Activated naive CD4-positive, alpha-beta T cell treated with anti-CD3 and anti-CD28 coated beads for 36 hours (primary cell): ENCODE measurements at places on chromosomes 4 and X. TPM values are rescaled to one million over a fixed set of nuclear protein-coding genes. Genes with fewer than 3 reads are reported as not detected.

GRCh38 chr4:87014284-87014782 is 79.5 kb downstream of the AFF1 start:
- DNase-seq, result no peak
- no peaks in the 10 kb centered on the region for H3K27me3 ChIP-seq
- H3K36me3 ChIP-seq, result no peaks in the 10 kb centered on the region
- no peak overlapping the region for H3K27ac ChIP-seq
- no peak overlapping the region for H3K4me3 ChIP-seq

GRCh38 chr4:53068755-53069330 is 206.7 kb downstream of the RASL11B start:
- no peak overlapping the region for H3K27ac ChIP-seq
- H3K36me3 ChIP-seq, result peaks cover 31% of the 10 kb centered on the region
- no peaks in the 10 kb centered on the region for H3K4me1 ChIP-seq
- no peak overlapping the region for H3K4me3 ChIP-seq
- no peak for DNase-seq

DNA sequence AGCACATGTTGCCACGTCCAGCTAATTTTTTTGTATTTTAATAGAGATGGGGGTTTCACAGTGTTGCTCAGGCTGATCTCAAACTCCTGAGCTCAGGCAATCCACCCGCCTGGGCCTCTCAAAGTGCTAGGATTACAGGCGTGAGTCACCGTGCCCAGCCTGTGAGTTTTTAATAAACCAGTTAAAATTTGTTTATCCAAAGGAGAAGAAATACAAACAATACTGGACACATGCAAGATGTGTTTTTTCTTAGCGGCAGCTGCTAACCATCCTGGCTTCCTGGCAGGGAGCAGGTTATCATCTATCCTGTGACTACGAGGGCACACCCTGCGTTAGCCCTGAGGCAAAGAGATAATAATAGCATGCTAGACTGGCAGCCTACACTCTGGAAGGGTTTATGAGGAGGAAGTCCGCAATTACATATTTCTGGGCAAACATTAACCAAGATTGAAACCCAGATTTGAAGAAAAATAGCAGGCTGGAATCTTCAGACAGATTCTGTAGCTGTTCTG is 191.4 kb downstream of the SPRY1 start:
- H3K27ac ChIP-seq, result no peak overlapping the region
- no peaks in the 10 kb centered on the region for H3K4me1 ChIP-seq
- no peak for DNase-seq
- no peak overlapping the region for H3K4me3 ChIP-seq
- no peaks in the 10 kb centered on the region for H3K36me3 ChIP-seq
- H3K27me3 ChIP-seq, result no peaks in the 10 kb centered on the region

Gene TMPRSS11B
- not detected for total RNA-seq

Gene FNIP2
- 10.1 TPM for total RNA-seq

DNA sequence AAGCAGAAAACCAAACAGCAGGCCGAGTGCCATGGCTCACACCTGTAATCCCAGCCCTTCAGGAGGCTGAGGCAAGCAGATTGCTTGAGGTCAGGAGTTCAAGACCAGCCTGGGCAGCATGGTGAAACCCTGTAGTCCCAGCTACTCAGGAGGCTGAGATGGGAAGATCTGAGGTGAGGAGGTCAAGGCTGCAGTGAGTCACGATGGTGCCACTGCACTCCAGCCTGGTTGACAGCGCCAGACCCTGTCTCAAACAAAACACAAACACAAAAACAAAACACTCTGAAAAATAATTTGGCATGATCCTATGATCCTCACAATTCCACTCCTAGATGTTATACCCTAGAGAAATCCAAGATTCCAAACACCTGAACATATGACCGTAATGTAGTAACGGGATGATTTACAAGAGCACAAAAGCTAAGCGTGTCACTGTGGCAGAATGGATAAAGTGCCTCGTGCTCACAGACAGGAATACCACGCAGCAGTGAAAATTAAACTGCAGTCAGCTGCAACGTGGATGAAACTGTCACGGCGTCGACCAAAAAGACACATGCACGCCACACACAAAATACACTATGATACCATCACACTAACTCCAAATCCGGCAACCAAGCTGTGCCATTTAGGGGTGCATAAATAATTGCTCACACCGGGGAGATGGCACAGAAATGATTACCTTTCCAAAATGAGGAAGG is 1.7 kb downstream of the NELFA start:
- no peak for DNase-seq
- no peaks in the 10 kb centered on the region for H3K27me3 ChIP-seq
- H3K27ac ChIP-seq, result no peak overlapping the region
- H3K4me3 ChIP-seq, result peak overlapping the region; percentile 85
- peaks cover 18% of the 10 kb centered on the region for H3K36me3 ChIP-seq

GRCh38 chr4:33477715-33478114 is 2757.5 kb downstream of the PCDH7 start:
- DNase-seq, result no peak
- H3K36me3 ChIP-seq, result no peaks in the 10 kb centered on the region
- H3K27me3 ChIP-seq, result no peaks in the 10 kb centered on the region
- no peak overlapping the region for H3K27ac ChIP-seq

GRCh38 chr4:173281406-173282255 is 52.5 kb downstream of the HMGB2 start:
- DNase-seq, result no peak
- no peaks in the 10 kb centered on the region for H3K27me3 ChIP-seq
- no peak overlapping the region for H3K27ac ChIP-seq
- H3K36me3 ChIP-seq, result peaks cover 24% of the 10 kb centered on the region
- no peaks in the 10 kb centered on the region for H3K4me1 ChIP-seq

Gene SNX25
- 11.0 TPM for total RNA-seq

DNA sequence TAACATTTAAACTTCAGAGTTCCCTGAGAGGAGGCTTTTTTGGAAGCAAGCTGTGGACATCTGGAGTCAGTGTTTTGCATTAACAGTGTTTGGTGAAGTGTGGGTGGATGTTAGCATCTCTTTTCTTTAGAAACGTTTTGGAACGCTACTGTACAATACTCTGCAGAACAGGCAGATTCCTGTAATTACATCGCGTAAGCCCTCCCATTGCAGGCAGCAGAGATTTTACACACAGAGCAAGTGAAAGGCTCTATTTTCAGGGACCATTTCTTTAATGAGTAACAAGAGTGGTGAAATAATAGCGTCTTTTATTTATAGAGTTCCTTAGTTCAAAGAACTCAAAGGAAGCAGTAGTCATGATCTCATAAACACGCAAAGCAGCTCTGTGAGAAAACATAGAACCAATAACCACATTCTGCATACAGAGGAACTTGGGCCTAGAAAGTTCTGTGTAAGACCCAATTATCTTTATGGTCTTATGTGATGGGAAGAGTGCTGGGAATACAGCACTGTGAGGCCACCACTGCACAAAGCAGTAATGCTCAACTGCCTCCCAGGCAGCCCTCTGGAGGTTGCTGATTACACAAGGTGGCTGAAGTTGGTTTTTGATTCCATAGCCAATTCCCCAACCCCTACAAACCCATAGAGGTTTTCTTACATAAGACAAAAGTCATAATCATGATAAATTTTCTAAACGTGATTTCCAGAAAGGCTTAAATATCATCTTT is 298.7 kb upstream of the EPHA5 start:
- no peaks in the 10 kb centered on the region for H3K36me3 ChIP-seq
- no peak overlapping the region for H3K27ac ChIP-seq
- H3K4me1 ChIP-seq, result no peaks in the 10 kb centered on the region
- H3K27me3 ChIP-seq, result no peaks in the 10 kb centered on the region
- no peak overlapping the region for H3K4me3 ChIP-seq
- DNase-seq, result no peak

GRCh38 chrX:145856181-145856580 is 38.6 kb downstream of the SLITRK2 start:
- H3K27me3 ChIP-seq, result no peaks in the 10 kb centered on the region
- H3K36me3 ChIP-seq, result no peaks in the 10 kb centered on the region
- H3K4me1 ChIP-seq, result no peaks in the 10 kb centered on the region

DNA sequence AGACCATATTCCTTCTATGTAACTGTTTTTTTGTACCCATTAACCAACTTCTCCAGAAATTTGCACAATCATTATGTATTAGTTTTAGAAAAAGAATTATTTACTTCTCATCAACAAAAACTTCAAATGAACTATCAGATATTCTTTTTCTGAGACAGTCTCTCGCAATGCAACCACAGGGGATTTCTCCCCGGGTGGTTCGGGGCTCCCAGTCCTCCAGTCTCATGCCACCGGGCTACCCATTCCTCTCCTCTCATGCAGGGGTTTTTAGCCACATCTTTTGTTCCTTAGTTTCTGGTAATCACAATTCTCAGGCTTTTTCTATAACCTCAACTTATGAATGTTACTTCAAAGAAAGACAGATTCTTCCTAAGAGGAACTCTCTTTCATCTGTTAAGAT is 46.6 kb upstream of the CLNK start:
- no peak for DNase-seq
- H3K36me3 ChIP-seq, result no peaks in the 10 kb centered on the region
- no peak overlapping the region for H3K4me3 ChIP-seq
- H3K27me3 ChIP-seq, result no peaks in the 10 kb centered on the region
- H3K4me1 ChIP-seq, result peaks cover 39% of the 10 kb centered on the region

DNA sequence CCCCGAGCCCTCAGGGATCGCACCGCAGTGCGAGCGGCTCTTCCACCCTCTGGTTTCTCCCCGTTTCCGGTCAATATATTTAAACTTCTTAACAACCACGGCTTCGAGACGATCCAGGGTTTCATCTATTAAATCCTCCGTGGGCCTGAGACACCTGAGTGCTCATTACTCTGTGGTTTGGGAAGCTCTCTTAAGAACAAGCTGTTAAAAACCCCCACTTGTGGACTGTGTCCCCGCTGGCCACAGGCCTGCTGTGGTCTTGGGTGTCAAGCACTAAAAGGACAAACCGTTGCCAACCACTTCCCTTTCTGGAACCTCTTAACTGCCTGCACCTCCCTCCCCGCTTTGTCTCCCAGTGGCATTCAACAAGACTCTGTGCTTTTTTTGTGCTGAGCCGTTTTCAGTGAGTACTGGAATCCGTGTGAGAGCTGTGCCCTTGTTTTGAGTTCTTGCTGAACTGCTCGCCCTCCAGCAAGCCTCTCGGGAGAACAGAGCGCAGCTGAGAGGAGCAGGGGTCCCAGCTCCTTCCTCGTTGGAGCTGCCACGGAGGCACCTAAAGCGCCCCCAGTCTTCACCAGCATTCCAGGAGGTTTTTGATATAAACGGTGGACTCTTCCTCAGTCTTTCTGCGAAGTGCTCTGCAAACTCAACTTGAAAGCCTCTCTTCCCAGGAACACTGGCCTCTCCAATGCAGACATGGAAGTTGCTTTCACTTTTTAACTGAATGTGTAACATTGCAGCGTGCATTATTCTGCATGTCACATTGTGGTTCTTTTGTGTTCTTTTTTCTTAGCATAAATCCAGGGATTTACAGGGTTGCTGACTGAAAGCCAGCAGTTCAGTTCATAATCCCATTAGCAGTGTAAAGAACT is 691 bp upstream of the IGFBP7 start:
- peaks cover 11% of the 10 kb centered on the region for H3K4me1 ChIP-seq
- H3K36me3 ChIP-seq, result no peaks in the 10 kb centered on the region
- peaks cover 59% of the 10 kb centered on the region for H3K27me3 ChIP-seq
- H3K27ac ChIP-seq, result no peak overlapping the region
- no peak for DNase-seq

GRCh38 chr4:67522851-67523671 is 22.2 kb downstream of the CENPC start:
- H3K4me1 ChIP-seq, result peaks cover 70% of the 10 kb centered on the region
- H3K4me3 ChIP-seq, result peak overlapping the region; percentile 10
- H3K27me3 ChIP-seq, result no peaks in the 10 kb centered on the region
- no peak for DNase-seq

- no peak overlapping the region for H3K4me3 ChIP-seq
- H3K4me1 ChIP-seq, result no peaks in the 10 kb centered on the region
Measured at GRCh38 chr4:52376132-52376704, 282.9 kb downstream of the USP46 start.

GRCh38 chrX:56343219-56343618 is 111.1 kb downstream of the KLF8 start:
- peaks cover 47% of the 10 kb centered on the region for H3K4me1 ChIP-seq
- no peak for DNase-seq
- no peak overlapping the region for H3K27ac ChIP-seq
- peaks cover 1% of the 10 kb centered on the region for H3K36me3 ChIP-seq
- no peak overlapping the region for H3K4me3 ChIP-seq

GRCh38 chr4:121792966-121793365 is 8.2 kb upstream of the EXOSC9 start:
- no peak overlapping the region for H3K4me3 ChIP-seq
- no peak overlapping the region for H3K27ac ChIP-seq
- H3K27me3 ChIP-seq, result peaks cover 4% of the 10 kb centered on the region
- no peak for DNase-seq
- H3K4me1 ChIP-seq, result peaks cover 11% of the 10 kb centered on the region
- H3K36me3 ChIP-seq, result no peaks in the 10 kb centered on the region

Gene ALB
- total RNA-seq, result not detected

- H3K4me1 ChIP-seq, result peaks cover 86% of the 10 kb centered on the region
- no peaks in the 10 kb centered on the region for H3K27me3 ChIP-seq
- H3K36me3 ChIP-seq, result peaks cover 46% of the 10 kb centered on the region
- no peak overlapping the region for H3K4me3 ChIP-seq
- peak overlapping the region; percentile 66 for H3K27ac ChIP-seq
- DNase-seq, result no peak
Measured at GRCh38 chr4:153476829-153477574, 10.8 kb downstream of the TMEM131L start.

Gene APEX2
- 36.3 TPM for total RNA-seq

DNA sequence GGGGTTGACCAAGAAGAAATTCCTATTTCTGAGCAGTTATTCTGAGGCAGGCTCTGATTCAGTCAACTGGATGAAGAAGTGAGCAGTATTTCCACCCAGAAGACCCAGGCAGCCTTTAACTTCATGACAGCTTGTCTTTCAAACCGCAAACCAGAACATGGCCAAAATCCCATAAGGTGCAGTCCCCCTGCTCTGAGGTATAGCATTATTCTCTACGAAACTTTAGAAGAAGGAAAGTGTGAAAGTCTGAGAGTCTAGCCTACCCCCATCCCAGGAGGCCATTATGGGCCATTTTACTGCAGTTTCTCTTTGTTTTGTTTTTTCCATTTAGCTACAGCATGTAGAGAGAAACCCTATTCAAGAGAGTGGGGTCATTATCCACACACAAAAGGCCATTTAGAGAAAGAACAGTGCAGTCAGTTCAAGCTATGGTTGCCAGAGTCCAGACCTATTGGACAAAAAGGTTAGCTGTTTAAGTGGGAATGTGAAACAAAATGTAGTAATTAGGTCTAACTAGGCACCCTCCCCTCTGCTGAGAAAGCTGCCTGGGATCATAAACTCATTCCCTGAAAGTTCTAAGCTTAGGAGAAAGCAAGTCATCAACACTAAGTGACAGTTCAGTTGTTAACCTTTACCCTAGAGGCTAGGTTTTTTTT is 52.1 kb upstream of the RASGEF1B start:
- no peaks in the 10 kb centered on the region for H3K4me1 ChIP-seq
- H3K27me3 ChIP-seq, result no peaks in the 10 kb centered on the region
- no peak overlapping the region for H3K4me3 ChIP-seq

DNA sequence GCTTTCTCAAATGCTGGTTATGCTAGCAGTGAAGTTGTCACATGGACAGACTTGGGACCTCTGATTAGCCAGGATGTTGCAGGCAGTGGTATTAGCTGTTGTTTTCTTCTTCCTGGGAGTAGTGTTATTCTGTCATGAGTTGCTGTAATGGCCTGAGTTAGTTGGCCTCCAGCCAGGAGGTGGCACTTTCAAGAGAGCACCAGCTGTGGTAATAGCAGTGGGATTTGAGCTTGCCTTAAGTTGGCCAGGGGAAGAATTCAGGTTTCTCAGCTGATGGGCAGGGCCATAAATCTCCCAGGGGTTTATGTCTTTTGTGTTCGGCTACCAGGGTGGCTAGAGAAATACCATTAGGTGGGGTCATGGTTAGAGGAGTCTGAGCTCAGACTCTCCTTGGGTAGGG is 132.6 kb downstream of the GLUD2 start:
- no peak overlapping the region for H3K27ac ChIP-seq
- no peak overlapping the region for H3K4me3 ChIP-seq
- H3K27me3 ChIP-seq, result no peaks in the 10 kb centered on the region
- no peaks in the 10 kb centered on the region for H3K4me1 ChIP-seq
- no peak for DNase-seq

Gene USP26
- total RNA-seq, result not detected
